ENCODE measurements at places on chromosomes 3 and 15.
A peak's percentile ranks its signal among the peaks of the same experiment; 100 is the strongest.

GRCh38 chr3:111863942-111864694 lies 5.1 kb downstream of the PHLDB2 start:
- DNase-seq: no peak

DNA sequence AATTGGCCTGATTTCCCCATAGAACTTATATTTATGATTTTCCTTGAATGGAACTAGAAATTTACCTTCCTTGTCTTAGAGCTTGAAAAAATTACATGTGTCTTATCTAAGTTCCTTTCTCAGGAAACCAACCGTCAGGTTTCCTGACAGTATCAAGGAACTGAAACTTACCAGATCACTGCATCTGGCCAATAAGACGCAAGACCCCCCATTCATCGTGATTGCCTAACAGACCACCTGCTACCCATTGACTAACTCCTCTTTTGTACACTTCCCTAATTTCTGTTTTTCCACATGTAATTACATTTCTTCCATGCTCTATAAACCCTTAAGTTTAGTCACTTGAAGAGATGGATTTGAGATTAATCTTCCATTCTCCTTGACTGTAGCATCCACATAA lies 517.2 kb upstream of the CBLB start:
- peak; percentile 6 for DNase-seq

- peak; percentile 88 for DNase-seq
Measured at GRCh38 chr3:158727206-158728060, 4.8 kb downstream of the RARRES1 start.

DNA sequence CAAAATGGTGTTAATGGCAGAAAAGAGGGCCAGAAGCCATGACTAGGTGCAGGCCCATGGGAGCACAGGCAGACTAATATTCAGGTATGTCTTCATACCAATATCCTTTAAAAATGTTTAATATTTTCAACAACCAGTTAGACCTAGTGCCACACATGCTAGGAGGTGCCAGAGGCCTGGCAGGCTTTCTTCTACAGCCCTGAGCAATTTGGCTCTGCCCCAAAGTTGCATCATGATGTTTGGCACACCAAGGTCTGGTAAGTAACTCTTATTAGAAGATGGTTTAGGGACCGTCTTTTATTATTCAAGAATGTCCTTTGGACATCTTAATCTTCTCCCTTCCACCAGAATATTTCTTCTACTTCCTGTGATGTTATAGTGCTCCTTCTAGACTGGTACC lies 34.8 kb downstream of the MITF start:
- DNase-seq: no peak

DNA sequence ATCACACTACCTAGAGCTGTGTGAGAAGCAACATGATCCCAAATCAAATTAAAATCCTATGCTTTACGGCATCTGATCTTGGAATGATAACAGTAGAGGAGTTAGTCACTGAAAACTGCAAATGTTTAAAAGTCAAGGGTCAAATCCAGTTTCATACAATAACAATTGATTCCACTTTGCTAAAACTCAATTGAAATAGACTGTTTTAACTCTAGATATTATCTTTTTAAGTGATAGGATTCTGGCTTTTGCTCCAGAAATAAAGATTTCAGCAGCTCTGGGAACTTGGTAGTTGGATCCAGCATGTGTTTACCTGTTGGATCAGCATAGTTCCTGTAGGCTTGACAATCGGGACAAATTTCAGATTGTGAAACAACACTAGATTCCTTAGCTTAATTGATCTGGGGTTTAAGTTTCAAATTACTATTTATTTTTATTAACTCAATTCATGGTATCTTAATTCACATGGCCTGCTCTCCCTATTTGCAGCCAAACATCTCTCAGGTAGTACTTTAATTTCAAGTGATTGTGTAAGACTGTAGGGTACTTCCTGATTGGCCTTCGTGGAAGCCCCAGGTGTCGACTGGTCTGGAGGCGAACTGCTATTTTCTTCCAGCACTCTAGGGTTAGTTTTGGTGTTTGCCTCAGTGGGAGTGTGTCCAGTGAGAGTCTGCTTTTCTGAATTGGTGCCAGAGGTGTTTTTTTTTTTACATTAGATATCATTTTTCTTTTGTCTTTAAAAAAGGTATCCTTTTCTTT lies 16.6 kb downstream of the NFKBIZ start:
- DNase-seq: no peak
